ENCODE measurements at places on chromosomes 5 and 9.

- DNase-seq, result no peak
Measured at GRCh38 chr9:75858497-75859092, 31.9 kb upstream of the PCSK5 start.

DNA sequence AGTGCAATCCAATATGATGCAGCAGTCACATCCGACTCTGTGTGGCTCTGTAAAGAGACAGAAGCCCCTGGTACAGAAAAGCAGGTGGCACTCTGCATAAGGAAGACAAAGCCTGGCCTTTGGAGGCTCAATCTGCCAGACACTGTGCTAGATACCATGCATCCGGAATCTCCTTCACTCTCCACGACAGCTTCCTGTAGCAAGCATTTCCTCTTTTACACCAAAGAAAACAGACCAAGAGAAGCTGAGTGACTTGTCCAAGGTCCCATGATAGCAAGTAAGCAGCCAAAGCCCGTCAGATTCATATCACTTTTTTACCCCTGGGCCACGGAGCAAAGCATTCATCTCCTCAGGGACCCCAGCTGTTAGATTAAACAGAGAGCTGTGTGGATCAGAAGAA lies 64.2 kb upstream of the SMIM23 start:
- DNase-seq, result no peak

GRCh38 chr5:87120518-87121303 lies 147.0 kb upstream of the RASA1 start:
- DNase-seq, result no peak

- no peak for DNase-seq
Measured at GRCh38 chr9:131273856-131274673, 2.2 kb downstream of the FAM78A start.

DNA sequence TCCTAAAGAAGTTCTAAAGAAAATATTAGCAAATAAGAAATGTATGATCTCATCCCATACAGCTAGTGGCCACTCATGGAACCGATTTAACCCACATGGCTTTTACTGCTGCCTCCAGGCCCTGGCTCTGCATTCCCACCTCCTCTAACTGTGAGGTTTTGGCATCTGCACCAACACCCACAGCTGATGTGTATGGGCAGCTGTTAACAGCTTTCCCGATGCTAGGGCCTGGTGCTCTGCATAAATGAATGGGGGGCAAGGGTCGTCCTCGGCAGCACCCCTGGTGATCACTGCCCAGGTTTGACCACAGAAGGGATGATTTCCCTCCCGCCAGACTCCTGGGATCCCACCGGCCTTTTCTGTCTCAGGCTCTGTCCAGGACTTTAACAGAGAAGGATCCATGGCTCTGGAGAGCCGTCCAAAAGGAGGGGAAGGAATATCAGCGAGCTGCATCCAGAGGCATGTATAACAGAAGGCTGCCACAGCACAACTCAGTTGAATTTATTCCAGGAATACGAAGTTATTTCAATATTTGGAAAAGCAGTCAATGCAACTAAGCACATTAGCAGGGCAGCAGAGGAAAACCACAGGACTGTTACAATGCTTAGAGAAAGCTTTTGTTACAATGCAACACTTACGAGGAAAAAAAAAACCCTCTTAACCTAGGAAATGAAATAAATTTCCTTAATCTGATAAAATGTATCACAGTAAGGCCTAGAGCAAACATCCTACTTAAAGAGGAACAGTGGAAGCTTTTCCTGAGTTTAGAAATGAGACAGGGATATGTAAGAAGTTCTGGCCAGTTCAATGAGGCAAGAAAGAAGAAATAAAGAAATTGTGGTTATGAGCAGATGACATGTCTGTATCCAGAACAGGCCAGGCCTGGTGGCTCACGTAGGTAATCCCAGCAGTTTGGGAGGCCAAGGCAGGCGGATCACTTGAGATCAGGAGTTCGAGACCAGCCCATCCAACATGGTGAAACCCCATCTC lies 63.1 kb downstream of the NACC2 start:
- DNase-seq, result no peak

GRCh38 chr9:21398955-21399489 lies 9.9 kb upstream of the IFNA8 start:
- DNase-seq, result no peak

GRCh38 chr9:6904371-6904770 lies 146.6 kb downstream of the KDM4C start:
- DNase-seq, result no peak

GRCh38 chr5:92401-93220 lies 643 bp downstream of the PLEKHG4B start:
- peak; percentile 48 for DNase-seq

DNA sequence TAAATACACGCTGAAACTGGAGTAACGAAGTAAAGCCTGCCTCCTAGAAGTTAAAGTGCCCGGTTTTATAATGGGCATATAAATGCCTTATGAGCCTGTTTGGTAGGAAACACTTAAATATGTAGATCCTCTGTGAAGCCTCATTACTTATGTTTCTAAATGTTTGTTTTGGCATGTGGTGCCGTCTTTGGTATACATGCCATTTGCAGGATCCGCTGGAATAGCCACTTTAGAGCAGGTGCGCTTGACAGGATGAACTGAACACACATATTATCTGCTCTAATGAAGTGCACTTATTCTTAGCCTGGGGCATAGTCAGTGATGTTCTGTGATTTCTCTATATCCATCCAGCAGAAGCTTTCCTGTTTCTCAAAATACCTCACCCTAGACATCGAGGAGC lies 778.1 kb upstream of the WWC1 start:
- DNase-seq, result peak; percentile 8

GRCh38 chr5:91381774-91382359 lies 1.2 kb downstream of the ARRDC3 start:
- peak; percentile 86 for DNase-seq

DNA sequence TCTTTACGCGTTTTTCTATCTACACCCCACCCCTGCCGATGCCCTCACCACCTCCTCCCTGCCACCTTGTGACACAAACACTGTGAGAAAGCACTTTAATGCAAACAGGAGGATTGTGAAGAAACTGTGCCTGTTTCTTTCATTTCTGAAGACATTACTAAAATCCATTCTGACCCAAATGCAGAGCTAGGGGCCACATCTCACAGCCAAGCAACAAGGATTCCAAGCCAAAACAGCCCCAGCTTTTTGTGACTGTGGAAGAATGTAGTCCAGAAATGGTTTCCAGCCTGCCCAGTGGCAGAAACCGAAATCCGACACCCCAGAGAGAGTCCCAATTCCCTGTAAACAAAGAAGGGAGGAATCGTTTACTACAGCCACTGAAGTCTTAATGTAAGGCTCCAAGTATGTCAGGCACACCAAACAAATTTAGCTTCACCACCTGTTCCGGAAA lies 190.9 kb downstream of the TTC39B start:
- no peak for DNase-seq

GRCh38 chr5:53219610-53220009 lies 110.1 kb upstream of the MOCS2 start:
- no peak for DNase-seq

GRCh38 chr5:2262620-2263019 lies 379.9 kb upstream of the IRX4 start:
- DNase-seq, result no peak

- no peak for DNase-seq
Measured at GRCh38 chr9:124163760-124164255, 93.9 kb upstream of the NEK6 start.

- no peak for DNase-seq
Measured at GRCh38 chr9:92325991-92326500, 293 bp downstream of the CENPP start.

- DNase-seq, result peak; percentile 8
Measured at GRCh38 chr5:131462454-131462853, 172.6 kb downstream of the RAPGEF6 start.

DNA sequence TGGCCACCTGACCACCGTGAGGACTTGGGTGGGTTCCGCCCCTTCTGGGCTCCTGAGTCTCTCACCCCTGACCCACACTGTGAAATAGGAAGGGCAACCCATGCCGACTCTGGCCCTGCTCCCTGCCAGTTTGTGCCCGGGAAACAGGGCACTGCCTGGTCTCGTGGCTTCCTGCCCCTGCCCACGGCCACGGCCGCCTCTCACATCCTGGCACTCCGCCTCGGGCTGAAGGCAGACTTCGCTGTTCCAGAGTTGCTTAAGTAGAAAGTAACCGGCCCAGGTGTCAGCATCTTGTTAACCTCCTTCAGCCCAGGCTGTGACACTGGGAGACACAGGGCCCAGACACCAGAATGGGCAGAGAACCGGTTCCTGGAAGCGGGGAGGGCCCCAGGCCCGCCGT lies 68.7 kb upstream of the RNU6ATAC start:
- no peak for DNase-seq
